ENCODE measurements at places on chromosomes 12 and 14.

GRCh38 chr12:61563665-61564450, 696.3 kb upstream of the USP15 start:
- no peak for DNase-seq

DNA sequence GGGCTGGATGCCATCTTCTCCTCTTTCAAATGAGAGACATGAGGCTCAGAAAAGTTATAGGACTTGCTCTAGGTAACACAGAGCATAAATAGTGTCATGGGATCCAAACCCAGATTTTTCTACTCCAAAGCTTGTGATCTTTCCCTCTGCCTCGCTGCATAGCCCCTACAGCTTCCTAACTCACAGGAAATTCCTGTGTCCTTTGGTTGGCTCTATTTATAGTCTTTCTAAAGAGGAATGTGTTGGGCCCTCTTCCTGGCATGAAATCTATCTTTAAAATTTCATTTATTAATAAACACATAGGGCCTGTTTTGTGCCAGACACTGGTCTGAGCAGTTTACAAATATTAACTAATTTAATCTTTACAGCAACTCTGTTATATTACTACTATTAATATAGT, 9.8 kb upstream of the KCNA5 start:
- no peak for DNase-seq

- DNase-seq: no peak
Observed at GRCh38 chr12:66059666-66060065, 70.9 kb downstream of the LLPH start.

GRCh38 chr14:92366237-92366636, 43.3 kb downstream of the SLC24A4 start:
- no peak for DNase-seq

All from fibroblast of gingiva (primary cell).